Activated CD4-positive, alpha-beta memory T cell treated with anti-CD3 and anti-CD28 coated beads, Interleukin-2, amount 10 ng/mL, durations not matched to agents 7 days and 5 days (primary cell): ENCODE measurements at places on chromosomes 7 and 10.

- DNase-seq = no peak
Measured at GRCh38 chr7:24297362-24297761, 13.4 kb downstream of the NPY start.

GRCh38 chr10:98394851-98395440, 20.0 kb downstream of the PYROXD2 start:
- no peak for DNase-seq

GRCh38 chr10:85789982-85790789, 576.4 kb downstream of the GRID1 start:
- no peak for DNase-seq

DNA sequence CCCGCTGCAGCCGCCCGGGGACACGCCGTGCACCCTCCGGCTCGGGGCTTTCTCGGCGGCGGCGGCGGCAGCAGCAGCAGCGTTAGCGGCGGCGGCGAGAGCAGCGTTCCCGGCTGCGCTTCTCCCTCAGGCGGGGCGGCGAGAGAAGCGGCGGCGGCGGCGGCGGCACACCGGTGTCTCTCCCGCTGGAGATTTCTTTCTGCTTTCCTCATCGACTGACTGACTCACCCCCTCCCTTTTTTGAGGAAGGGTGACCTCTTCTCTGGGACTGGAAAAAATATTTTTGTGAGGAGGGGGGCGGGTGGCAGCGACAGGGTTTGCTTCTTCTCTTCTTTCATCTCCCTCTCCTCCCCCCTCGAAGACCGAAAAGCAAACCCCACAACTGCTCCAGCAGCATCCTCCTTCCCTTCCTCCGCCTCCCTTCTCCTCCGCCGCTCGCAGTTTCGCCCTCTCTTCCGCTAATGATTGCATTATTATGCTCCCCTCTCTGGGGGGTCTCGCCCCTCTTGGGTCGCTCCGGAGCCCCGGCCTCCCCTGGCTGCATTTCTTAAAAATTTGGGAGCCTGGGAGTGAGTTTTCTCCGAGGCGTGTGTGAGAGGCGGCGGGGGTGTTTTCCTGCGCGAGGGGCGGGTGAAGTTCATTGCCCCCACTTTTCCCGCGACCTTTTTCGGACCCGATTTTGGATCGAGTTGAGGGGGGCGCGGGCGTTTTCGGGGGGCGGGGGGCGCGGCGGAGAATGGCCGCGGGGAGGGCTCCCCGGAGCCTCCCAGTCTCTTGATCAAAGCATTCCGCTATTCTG, 411 bp downstream of the AUTS2 start:
- DNase-seq = no peak

- no peak for DNase-seq
Measured at GRCh38 chr10:104809288-104810090, 168.4 kb downstream of the SORCS3 start.

DNA sequence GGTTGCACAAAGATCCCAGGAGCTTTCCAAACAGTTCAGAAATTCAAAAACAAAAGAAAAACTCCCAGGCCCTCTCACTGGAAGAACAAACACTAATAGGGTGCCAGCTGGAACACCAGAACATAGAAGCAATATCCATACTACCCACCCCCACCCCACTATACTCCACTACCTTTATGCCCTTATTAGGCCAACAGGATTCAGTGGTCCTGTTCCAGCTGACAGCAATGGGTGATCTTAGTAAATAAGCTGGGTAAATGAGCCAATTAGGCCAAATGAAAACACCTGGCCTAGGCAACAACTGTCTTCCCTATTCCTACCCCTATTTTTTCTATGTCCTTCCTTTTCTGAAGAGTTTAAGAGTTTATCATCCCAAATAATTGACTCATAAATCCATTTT, 11.7 kb downstream of the NOC3L start:
- no peak for DNase-seq

- DNase-seq = no peak
Measured at GRCh38 chr7:30147785-30148184, 13.0 kb downstream of the MTURN start.

DNA sequence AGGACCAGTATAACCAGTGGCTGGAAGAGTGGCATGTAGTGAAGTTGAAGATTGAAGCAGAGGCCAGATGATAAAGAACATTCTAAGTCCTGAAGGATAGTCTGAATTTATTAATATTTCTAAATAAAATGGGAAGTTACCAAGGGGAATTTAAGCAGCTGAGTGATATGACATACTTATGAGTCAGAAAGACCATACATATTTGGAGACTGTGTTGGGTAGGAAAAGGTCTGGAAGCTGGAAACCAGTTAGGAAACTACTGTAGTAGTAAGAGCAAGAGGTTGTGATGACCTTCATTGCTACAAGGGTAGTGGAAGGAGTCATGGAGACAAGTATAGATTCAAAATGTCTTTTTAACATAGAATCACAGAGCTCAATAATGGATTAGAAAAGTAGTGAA, 752.3 kb downstream of the SUGCT start:
- no peak for DNase-seq

- DNase-seq = no peak
Measured at GRCh38 chr10:1575481-1576244, 161.7 kb downstream of the ADARB2 start.

GRCh38 chr7:73770002-73770859, at the start of gene CLDN3:
TSS of gene CLDN3 (minus strand) at chr7:73770270. CDS start at chr7:73770049, 221 bp downstream.
- no peak for DNase-seq

GRCh38 chr7:25565949-25566348, 337.7 kb upstream of the NPVF start:
- DNase-seq = peak; percentile 72

GRCh38 chr7:134679006-134679405, 32.4 kb downstream of the BPGM start:
- no peak for DNase-seq

- no peak for DNase-seq
Measured at GRCh38 chr7:80415522-80415921, 96.3 kb downstream of the GNAT3 start.

DNA sequence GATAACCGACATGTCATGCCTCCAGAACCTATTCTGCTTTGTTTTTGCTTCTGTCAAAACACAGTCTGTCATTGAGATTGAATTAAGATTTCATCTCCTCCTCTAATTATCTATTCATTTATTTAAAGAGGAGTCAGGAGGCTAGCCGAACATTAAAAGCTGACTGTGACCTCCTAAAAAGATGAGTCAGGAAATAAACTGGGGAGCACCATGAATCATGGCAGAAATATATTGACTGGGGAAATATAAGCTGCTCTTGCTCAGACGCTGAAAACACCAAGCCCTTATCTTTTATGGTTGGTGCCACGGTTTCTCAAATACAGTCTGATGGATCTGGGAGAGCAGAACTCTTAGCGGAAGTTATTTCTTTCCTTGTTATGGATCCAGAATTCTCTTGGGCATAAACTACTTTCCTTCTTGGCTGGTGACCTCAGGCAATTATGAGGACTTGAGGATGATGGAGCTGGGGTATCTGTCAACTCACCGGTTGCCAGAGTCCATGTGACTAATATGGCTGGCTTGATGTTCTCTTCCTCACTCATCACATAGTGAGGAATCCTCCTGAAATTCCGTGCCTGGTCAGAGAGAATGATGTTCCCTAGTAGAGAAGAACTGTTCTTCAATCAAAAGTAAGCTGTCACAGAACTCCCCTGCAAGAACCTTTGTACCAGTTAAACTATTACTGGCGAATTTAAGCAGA, 307.6 kb upstream of the PHYHIPL start:
- DNase-seq = no peak

DNA sequence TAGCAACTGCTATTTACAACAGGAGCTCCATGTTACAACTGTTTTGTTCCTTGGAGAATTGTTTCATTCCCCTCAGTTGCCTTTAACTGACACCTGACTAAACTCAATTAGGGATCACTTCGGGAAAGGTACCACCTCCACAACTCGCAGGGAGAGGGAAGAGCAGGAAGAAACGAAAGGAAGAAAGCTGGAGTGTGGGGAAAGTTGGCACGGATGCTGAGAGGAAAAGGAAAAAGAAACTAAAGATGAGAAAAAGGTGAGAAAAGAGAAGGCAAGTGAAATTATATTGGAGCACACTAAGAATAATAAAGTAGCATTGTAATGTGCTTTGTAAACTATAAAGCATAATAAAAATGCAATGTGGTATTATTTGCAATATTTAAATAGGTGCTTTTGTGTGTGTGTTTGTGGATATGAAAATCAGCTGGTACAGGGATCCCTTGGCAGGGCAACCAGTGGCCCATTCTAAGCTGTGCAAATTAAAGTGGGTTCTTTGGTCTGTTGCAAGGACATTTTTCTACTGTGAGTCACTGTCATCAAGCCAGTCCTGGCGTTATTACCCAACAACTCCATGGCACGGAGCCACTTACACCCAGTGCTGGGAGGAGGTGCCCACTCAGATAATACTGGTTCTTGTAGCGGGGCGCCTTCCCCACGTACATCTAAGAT, 45.9 kb downstream of the HIPK2 start:
- no peak for DNase-seq

DNA sequence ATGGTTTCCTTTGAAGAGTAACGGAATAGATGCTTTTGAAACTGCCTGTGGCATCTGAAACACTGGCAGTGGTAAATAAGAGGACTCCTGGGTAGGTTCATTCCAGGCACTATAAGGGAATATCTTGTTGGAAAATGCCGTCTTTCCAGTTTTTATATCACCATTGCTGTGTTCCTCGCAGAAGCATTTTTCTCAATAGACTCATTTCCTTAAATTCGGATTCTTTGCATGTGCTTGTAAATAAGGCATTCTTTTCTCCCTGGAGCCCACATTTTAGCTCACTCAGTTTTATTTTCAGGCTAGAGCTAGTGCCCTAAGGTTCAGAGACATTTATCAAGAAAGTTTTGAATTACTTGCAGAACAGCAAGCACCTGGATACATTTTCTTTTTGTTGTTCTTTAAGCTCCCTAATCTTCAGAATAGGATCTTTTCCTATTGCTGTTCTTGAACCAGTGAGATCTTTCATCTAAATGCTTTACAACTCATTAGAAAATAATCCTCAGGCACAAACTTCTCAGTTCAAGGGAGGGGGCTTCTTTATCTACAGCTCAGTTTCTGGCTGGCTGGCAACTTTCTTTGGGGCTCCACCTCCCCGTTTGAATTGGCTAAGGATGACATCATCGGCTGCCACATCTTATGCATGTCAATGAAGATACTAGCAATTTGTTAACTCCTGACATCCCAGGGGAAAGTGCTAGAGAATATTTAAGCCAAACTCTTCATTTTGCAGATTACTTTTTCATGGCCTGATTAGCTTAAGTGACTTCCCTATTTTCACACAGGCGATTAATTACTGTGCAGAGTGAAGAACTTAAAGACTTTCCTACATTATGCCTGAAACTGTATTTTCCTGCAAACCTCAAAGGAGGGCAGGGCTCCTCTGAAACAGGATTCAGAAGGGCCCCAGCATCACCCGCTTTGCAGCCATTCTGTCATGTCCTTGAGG, 133.7 kb upstream of the RSU1 start:
- DNase-seq = no peak

- no peak for DNase-seq
Measured at GRCh38 chr7:76326646-76327233, 24.3 kb downstream of the HSPB1 start.

DNA sequence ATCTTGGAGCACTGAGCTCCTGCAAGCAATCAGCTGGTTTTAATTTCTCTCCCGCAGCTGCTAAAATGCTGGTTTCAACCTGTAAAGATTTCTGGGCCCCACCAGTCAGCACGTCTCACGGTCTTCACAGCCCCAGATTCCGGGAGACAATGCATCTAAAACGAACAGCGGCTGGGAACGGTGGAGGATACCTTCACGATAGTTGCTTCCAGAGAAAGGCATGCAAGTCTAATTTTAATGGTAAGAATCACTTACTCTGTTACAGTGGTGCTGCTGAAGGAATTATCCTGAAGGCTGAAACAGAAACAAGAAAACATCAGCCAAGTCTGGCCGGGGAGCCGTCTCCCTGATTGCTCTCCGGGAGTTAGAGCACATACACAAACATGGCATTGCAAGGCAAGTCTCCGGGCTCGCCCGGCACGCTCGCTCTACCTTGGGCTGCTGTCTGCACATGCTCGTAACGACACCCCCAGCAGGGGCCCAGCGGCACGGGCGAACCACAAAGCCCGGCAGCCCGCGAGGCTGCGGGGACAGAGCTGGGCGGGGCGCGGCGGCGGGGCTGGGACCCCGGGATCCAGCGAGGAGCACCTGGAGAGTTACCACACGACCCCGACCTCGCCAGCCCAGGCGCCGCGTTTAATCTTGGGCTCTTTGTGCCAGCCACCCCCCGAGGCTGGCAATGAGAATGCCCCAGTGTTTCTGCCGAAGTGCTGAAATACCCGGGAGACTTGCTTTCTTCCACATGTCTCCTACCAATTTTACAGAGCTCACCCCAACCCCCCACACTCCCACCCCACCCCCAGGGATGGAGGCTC, at the start of gene FAM13C:
Gene FAM13C (minus strand): TSS at position 406 of the 815 bp plus-strand sequence. CDS start 89 bp downstream, at position 317.
- no peak for DNase-seq

- DNase-seq = no peak
Measured at GRCh38 chr10:87921931-87922688, 58.7 kb downstream of the PTEN start.

DNA sequence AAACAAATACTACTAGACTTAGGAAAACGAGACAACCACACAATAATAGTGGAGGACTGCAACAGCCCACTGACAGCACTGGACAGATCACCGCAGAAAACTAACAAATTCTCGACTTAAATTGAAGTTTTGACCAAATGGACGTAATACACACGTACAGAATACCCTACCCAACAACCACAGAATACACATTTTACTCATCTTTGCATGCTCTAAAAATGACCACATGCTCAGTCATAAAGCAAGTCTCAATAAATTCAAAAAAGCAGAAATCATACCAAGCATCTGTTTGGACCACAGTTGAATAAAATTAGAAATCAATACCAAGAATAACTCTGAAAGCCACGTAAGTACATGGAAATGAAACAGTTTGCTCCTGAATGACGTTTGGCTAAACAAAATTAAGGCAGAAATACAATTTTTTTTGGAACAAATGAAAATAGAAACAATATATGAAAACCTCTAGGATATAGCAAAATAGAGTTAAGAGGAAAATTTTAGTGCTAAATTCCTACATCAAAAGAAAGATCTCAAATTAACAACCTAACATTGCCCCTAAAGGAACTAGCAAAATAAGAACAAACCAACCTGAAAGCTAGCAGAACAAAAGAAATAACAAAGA, 30.6 kb downstream of the MAPK8 start:
- no peak for DNase-seq

GRCh38 chr10:61633665-61634064, 29.1 kb upstream of the CABCOCO1 start:
- DNase-seq = no peak

GRCh38 chr7:25054819-25055519, 70.1 kb downstream of the CYCS start:
- DNase-seq = no peak

- DNase-seq = no peak
Measured at GRCh38 chr10:18486438-18486837, 164.9 kb downstream of the NSUN6 start.

GRCh38 chr7:93051660-93052059, 66.1 kb downstream of the SAMD9 start:
- DNase-seq = no peak

- no peak for DNase-seq
Measured at GRCh38 chr7:43431020-43431595, 151.8 kb upstream of the STK17A start.
